ENCODE measurements at places on chromosomes 2 and 18.

GRCh38 chr2:201228271-201228911 lies 31.9 kb upstream of the CASP8 start:
- DNase-seq: no peak

DNA sequence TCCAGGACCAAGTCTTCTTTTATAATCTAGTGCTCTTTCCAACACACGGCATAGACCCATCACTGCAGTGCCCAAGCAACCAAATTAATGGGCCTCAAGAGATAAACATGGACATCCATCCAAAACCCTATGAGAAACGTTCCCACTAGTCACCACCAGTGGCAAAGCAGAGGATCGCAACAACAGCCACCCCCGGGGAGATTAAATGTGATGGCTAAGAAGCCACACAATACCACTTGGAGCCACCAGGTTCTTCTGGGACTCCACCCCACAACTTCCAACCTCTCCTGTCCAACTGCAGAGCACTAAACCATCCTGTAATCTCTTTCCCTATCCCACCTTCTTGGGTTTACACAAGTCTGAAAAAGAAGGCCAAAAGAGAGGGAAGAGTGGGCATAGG lies 123.8 kb downstream of the BCL11A start:
- no peak for DNase-seq

DNA sequence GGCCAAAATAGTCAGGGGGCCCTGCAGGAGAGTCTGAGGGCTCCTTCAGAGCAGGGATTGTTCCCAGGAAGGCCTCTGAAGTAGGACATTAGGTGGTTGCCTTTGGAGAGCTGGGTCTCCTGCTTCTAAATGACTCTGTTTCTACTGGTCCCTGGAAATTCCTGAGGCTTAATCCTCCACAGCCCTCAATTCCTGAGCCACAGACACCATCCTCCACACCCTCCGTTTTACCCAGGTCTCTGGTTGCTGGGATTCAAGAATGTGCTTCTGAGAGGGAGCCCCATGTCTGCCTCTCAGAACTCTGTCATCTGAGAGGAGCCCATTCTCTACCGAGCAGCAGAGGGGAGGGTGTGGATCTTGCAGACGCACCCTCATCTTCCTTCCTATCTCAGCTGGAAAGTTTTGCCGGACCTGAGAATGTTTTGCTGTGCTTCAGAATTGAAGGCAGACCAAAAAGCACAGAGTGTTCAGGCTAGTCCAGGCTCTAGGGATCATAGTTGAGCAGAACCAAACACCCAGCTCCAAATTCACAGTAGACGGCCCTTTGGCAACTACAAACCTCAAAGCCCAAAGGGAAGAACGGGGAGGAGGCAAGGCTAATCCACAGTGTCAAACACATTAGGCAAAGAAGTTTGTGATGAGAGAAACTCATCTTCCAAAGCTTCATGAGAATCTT lies 8.1 kb downstream of the VIT start:
- DNase-seq: no peak

GRCh38 chr2:101115664-101116063 lies 35.5 kb downstream of the TBC1D8 start:
- DNase-seq: no peak

GRCh38 chr2:158650646-158651357 lies 144.3 kb upstream of the DAPL1 start:
- no peak for DNase-seq

GRCh38 chr2:20434588-20435294 lies 12.1 kb upstream of the RHOB start:
- no peak for DNase-seq

GRCh38 chr2:119579424-119580295 lies 35.4 kb downstream of the CFAP221 start:
- no peak for DNase-seq

DNA sequence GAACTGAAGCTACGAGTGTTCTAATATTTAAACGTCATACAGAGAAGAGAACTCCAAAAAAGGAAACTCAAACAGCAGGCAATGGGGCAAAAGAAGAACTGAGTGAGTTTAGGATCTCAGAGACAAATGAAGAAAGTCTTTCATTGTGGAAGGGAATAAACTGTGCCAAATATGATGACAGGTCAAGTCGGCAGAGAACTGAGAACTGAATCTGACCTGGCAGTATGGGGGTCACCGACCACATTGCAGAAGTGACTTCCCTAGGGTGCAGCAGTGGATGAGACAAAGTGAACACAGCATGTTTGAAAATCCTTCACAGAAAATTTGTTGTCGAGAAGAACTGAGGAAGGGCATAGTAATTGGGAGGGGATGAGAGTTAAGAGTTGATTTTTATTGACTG lies 55.9 kb downstream of the TTC21B start:
- no peak for DNase-seq

Data from stimulated activated CD4-positive, alpha-beta T cell treated with anti-CD3 and anti-CD28 coated beads, Interleukin-15, amount 100 ng/mL, for 1 hour (primary cell).